ENCODE measurements at places on chromosomes 1 and 21. TPM values are rescaled to one million over a fixed set of nuclear protein-coding genes. Genes with fewer than 3 reads are reported as not detected.

Gene TNFRSF4
- total RNA-seq = 3.1 TPM

Gene MFAP2
- not detected for total RNA-seq

GRCh38 chr21:35646606-35647005 is 413.7 kb downstream of the SETD4 start:
- H3K27me3 ChIP-seq = peaks cover 16% of the 10 kb centered on the region
- no peak overlapping the region for H3K4me3 ChIP-seq
- DNase-seq = no peak
- H3K4me1 ChIP-seq = no peaks in the 10 kb centered on the region
- no peak overlapping the region for H3K27ac ChIP-seq
- H3K36me3 ChIP-seq = no peaks in the 10 kb centered on the region

Gene TMPRSS15
- total RNA-seq = not detected

Gene ZNF695
- 0.40 TPM for total RNA-seq

GRCh38 chr1:206898089-206898914 is 1.1 kb downstream of the IL24 start:
- no peak overlapping the region for H3K27ac ChIP-seq
- no peak overlapping the region for H3K4me3 ChIP-seq
- peaks cover 4% of the 10 kb centered on the region for H3K36me3 ChIP-seq
- H3K27me3 ChIP-seq = no peaks in the 10 kb centered on the region

GRCh38 chr1:193104502-193104906 is 710 bp downstream of the GLRX2 start:
- H3K4me3 ChIP-seq = peak overlapping the region; percentile 92
- peaks cover 13% of the 10 kb centered on the region for H3K4me1 ChIP-seq
- H3K27me3 ChIP-seq = peaks cover 17% of the 10 kb centered on the region
- peak overlapping the region; percentile 74 for H3K27ac ChIP-seq

DNA sequence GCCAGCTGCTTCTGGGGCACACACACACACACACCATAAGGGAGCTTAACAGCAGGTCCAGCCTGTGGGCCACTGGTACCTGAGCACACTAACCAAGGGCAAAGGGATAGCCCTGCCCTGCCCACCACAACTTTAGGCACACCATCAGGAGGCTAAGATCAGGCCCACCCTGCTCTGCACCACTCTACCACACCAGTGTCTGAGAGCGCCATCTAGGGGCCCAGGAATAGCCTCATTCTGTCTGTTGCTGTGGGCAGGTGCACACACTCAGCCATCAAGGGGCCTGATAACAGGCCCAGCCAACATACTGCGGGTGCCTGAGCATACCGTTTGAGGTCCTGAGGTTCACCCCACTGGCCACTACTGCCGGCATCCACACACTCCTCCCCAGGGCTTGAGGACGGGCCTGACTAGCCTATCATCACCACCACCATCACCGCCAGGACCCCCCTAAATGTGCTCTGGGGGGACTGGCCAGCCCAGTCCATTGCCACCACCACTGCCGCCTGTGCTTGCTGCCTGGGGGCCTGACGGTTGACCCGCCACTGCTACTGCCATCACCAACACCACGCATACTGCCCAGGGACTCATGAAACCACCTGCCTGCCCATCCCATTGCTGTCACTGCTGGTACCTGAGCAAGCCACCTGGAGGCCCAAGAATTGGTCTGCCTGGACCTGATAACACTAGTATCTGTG is 31.3 kb downstream of the NSL1 start:
- H3K36me3 ChIP-seq = peaks cover 35% of the 10 kb centered on the region
- H3K4me1 ChIP-seq = peaks cover 5% of the 10 kb centered on the region
- H3K27ac ChIP-seq = no peak overlapping the region
- no peak overlapping the region for H3K4me3 ChIP-seq

- peak overlapping the region; percentile 66 for H3K27ac ChIP-seq
- peak overlapping the region; percentile 17 for H3K4me3 ChIP-seq
- H3K4me1 ChIP-seq = peaks cover 8% of the 10 kb centered on the region
- peaks cover 23% of the 10 kb centered on the region for H3K36me3 ChIP-seq
Measured at GRCh38 chr21:25967181-25967900, 203.2 kb downstream of the APP start.

Data from activated naive CD8-positive, alpha-beta T cell treated with anti-CD3 and anti-CD28 coated beads, Interleukin-2, amount 10 ng/mL, durations not matched to agents 7 days and 5 days (primary cell).